ENCODE measurements at places on chromosomes 6 and 20.

GRCh38 chr6:33694401-33694931, 17.0 kb downstream of the UQCC2 start:
- DNase-seq, result no peak

GRCh38 chr20:15555913-15556312, 1017.3 kb downstream of the KIF16B start:
- DNase-seq, result no peak

DNA sequence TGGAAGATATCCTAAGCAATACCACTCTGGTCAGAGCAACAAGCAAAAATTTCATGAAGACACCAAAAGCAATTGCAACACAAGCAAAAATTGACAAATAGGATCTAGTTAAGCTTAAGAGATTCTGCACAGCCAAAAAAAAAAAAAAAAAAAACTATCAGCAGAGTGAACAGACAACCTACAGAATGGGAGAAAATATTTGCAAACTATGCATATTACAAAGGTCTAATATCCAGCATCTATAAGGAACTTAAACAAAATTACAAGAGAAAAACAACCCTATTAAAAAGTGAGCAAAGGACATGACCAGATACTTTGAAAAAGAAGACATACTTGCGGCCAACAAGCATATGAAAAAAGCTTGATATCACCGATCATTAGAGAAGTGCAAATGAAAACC, 20.0 kb upstream of the AHI1 start:
- DNase-seq, result no peak

DNA sequence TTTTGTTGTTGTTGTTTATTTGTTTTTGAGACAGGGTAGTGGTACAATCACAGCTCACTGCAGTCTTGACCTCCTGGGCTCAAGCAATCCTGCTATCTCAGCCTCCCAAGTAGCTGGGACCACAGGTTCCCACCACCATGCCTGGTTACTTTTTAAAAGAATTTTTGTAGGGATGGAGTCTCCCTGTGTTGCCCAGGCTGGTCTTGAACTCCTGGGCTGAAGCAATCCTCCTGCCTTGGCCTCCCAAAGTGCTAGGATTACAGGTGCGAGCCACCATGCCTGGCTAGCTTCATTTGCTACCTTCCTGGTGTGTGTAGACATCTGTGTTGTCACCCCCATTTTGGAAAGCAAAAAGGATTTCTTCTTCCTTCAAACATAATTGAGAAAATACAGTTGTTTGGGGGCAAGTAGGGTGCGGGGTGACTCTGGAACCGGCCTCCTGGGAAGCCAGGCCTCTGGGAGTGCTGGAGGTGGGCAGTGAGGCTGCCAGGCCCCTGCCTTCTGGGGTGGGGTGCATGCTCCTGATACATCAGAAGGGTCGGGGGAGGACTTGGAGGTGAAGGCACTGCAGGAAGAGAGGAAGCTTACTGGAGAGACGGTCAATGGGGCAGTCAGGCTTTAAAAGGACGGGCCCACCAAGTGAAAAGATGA, 28.4 kb downstream of the SYNJ2 start:
- DNase-seq, result no peak

- DNase-seq, result no peak
These were observed 49.3 kb downstream of the SIRPA start for GRCh38 chr20:1944345-1945091.

GRCh38 chr6:31906122-31906521, 4.2 kb upstream of the ZBTB12 start:
- no peak for DNase-seq

- no peak for DNase-seq
These were observed 733.6 kb upstream of the MAN1A1 start for GRCh38 chr6:120083186-120083585.

GRCh38 chr6:135021310-135022049, 33.1 kb downstream of the HBS1L start:
- DNase-seq, result no peak

- peak; percentile 69 for DNase-seq
These were observed 46.8 kb downstream of the CD24 start for GRCh38 chr6:106927531-106928398.

- no peak for DNase-seq
These were observed 60.1 kb downstream of the DAAM2 start for GRCh38 chr6:39852324-39852723.

GRCh38 chr6:11917951-11918738, 94.0 kb upstream of the HIVEP1 start:
- no peak for DNase-seq

GRCh38 chr6:159973406-159973805, 4.5 kb downstream of the IGF2R start:
- DNase-seq, result no peak

GRCh38 chr6:31401403-31401802, 2.0 kb upstream of the MICA start:
- no peak for DNase-seq

GRCh38 chr20:41003143-41003935, 25.3 kb upstream of the TOP1 start:
- no peak for DNase-seq

DNA sequence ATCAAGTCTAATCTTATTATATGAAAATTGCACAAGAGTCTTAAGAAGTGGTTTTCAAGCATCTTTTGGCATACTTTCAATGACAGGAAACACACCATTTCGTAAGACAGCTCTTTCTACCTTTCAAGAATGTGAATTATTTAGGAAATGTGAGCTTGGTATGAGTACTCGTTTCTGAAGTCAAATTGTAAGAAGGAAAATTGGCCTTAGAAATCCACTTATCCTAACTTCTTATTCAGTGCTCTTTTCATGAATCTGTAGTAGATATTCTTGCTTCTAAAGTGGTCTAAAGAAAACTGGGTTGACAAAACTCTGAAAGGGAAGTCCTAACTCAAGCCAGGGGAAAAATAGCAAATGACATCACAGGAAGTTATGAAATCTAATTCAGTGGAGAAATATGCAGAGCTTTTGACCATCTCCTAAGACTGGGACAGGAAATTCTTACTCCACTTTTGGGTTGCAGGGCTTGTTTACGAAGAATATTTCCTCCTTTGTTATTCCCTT, 38.5 kb upstream of the OGFRL1 start:
- DNase-seq, result no peak

- no peak for DNase-seq
These were observed 9.4 kb upstream of the NANP start for GRCh38 chr20:25632940-25633790.

GRCh38 chr6:43376551-43376981, 7.1 kb upstream of the ZNF318 start:
- no peak for DNase-seq

DNA sequence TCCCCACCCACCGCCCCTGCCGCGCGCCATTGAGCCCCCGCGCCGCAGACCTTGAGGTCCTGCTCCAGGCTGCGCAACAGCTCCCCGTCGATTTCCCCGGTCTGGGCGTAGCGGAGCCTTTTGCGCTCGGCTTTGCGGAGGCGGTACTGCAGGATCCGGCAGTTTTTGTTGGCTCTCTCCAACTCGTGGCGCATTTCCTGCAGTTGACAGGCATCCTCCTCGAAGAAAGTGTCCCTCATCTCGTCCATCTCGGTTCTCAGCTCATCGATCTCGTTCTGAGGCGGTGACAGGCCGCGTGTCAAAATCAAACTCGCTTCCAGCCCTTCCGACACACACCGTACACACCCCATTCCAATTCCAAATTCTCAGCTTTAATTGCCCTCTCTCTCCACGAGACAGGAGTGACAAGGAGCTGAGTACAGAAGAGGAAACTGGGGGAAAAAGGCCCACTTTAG, 4.3 kb downstream of the MTCL3 start:
- DNase-seq, result peak; percentile 55

- DNase-seq, result no peak
These were observed 1.5 kb downstream of the LIN28B start for GRCh38 chr6:104958178-104959025.

GRCh38 chr6:32589596-32590449, at the start of gene HLA-DRB1:
TSS of gene HLA-DRB1 (minus strand) at chr6:32589848. CDS start at chr6:32589742, 106 bp downstream.
- no peak for DNase-seq

All from neuronal stem cell (in vitro differentiated cells).